ENCODE measurements at places on chromosomes 16 and 17.

- no peak for DNase-seq
Observed at GRCh38 chr16:9016824-9017223, 53.1 kb upstream of the USP7 start.

DNA sequence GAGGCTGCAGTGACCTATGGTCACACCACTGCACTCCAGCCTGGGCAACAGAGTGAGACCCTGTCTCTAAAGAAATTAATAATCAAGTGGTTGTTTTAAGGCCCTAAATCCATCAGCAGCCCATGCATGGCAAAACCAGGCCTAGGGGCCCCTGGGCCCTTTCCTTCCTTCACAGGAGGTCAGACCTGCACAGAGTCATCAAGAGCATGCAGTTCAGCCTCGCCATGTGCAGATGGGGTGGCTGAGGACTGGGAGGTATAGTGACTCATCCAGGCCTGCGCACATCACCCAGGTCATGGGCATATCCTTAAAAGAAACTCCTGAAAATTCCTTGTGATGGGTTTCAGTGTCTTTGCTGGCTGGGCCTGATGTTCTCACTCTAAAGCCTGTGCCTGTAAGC is 72.4 kb upstream of the AMZ2 start:
- DNase-seq: no peak

DNA sequence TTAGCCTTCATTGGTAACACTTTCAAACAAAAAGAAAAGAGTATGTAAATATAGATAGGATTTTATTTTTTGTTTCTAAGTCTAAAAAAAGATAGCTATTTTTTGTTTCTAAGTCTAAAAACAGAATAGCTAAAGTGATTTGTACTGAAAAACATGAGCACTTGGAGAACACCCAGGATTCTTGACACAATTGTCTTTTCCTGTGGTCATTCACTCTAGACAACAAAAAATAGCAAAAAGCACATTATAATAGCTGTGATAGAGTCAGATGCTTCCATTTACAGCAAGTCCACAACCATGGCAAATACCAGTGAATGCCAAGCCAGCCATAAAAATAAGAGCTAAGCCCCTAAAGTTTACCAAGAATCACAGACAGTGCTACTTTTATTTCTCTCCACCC is 36.7 kb downstream of the SKAP1 start:
- DNase-seq: no peak

GRCh38 chr16:14669776-14670175 is 24.3 kb downstream of the PLA2G10 start:
- DNase-seq: no peak

DNA sequence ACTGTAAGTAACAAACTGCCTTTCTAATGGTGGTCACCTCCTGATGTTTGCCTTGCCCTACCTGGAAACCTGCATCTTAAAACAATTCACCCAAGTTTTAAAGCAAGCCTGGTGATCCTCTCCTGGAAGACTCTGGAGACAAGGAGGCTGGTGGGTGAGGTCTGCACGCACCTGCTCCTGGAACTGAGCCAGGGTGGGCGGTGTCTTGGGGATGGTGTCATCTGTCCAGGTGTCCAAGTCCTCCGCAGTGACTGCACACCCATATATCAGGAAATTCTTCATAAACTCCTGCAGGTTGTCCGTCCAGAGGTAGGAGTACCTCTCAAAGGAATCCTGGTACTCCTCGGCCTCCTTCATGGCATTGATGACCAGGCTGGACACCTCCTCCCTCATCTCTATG is 44.9 kb downstream of the DNAH17 start:
- DNase-seq: no peak

GRCh38 chr17:65978871-65979270 is 213.1 kb downstream of the CEP112 start:
- DNase-seq: no peak

DNA sequence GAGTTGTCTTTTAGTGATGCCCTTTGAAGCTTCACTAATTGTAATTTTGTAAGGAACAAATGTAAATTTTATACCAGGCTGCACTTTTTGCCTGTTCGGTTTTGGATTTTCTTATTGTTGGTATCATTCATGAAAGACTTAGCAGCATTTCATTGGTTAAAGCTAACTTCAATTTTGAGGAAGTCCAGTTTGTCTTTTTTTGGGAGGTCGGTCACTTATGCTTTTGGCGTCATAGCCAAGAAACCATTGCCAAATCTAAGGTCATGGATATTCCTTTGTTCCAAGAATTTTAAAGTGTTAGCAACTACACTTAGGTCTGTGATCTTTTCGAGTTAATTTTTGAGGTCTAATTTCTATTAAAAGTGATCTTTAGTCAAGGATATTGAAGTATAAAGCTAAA is 77.1 kb downstream of the PRKCA start:
- DNase-seq: no peak

- no peak for DNase-seq
Observed at GRCh38 chr16:24999088-24999670, 16.0 kb downstream of the ARHGAP17 start.

DNA sequence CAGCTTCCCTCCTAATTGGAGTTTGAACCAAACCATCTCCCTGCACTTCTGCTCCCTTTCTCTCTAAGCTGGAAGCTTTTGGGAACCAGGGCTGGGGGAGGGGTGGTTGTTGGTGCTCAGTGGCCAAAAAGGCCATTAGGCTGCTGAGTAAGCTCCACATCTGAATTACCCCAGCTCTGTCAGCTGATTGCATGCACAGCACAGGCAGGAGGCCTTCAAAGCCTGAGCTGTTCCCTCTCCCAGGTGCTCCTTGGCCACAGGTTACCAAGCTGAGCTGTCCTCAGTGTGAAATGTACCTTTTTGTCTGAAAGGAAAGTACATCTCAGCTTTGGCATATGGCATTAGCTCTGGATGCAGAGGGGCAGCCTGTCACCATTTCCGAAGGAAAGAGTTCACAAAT is 6.2 kb upstream of the TBKBP1 start:
- no peak for DNase-seq

DNA sequence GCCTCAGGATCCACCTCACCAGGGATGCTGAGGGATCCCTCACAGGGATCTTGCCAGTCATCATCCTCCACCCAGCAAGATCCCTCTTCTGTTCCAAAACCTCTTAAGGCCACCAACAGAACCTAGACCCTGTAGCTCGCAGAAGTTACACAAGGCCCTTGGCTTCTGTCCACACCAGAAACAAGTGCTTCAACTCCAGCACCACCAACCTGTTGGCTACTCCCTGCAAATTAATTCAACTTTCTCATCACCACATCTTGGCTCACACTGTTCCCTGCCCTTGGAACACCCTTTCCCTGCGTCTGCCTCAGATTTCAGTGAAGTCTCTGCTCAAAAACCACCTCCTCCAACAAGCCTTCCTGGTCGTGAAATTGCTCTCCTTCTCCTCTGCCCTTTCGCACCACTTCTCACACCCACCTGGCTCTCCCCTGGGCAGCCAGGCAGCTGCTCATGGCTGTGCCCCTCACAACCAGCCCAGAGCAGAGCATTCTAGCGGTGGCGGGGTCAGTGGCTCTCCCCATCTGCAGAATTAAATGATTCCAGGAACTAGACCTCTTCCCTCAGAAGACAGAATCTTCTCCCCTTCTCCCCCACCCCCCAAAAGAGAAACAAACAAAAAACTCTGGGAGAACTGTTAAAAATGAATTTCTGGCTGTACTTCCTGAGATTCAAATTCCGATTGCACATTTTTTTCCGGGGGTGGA is 1.8 kb downstream of the PLLP start:
- no peak for DNase-seq

GRCh38 chr16:53414381-53414780 is 19.9 kb upstream of the RBL2 start:
- no peak for DNase-seq

GRCh38 chr17:61453566-61454380 is 1.6 kb downstream of the TBX4 start:
- DNase-seq: no peak

DNA sequence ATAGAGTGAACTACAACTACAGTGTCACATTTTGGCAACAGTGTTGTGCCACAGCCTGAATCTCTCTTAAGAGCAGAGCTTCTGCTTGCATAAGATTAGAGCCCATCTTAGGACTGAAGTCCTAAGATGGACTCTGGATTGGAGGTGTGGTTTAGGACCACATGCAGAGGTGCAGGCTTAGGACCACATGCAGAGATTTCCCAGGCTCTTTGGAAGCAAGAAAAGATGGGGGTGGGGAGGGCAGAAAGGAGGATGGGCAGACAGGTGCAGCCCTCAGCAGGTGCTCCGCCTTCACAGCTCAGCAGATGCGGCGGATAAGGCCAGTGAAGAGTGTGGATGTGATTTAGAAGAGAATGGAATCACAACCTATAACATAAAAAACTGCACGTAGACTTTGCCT is 128.7 kb downstream of the TANGO6 start:
- no peak for DNase-seq

DNA sequence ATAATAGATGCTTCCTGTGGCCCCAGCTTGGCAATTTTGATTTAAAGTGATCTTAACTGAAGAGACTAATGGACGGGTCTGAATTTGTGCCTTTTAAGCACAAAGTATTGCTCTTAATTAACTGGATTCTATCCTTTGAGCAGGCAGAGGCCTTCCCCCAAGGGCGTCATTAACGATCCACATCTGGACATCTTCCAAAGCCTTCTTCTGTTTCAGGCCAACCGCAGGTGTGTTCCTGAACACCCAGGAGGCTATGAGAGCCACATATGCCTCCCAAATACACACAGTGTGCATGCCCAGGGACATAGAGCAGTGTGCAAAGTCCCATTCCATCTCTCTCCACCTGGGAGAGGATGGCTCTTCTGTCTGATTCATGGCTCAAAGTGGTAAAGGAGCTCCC is 42.3 kb downstream of the MAPT start:
- DNase-seq: no peak

DNA sequence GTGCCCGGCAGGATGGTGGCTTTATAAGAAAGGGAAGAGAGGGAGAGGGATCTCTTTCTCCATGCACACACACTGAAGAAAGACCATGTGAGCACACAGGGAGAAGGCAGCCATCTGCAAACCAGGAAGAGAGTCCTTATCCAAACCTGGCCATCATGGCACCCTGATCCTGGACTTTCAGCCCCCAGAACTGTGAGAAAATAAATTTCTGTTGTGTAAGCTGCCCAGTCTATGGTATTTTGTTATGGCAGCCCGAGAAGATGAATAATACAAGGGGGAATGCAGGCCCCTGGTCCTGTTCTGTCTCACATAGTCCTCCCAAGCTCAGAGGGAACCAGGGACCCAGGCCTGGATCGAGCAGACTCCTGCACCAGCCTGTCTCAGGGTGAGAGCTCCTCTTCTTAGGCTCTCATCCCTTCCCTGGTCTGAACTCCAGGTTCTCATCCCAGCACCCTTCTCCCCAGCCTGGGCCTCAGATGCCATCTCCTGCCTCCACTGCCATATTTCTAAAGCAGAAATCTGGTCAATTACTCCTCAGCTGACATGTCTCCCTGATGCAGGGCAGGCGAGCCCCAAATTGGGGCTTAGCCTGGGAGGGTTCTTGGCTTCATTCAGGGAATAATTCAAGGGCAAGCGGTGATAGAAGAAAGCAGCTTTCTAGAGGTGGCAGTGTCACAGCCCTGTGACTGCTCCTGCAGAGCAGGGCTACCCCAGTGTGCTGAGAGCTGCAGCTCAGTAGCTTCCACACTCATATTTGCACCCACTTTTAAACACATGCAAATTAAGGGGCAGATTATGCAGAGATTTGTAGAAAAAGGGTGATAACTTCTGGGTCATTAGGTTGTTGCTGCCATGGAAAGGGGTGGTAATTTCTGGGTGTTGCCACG is 28.8 kb downstream of the IGFBP4 start:
- DNase-seq: no peak

DNA sequence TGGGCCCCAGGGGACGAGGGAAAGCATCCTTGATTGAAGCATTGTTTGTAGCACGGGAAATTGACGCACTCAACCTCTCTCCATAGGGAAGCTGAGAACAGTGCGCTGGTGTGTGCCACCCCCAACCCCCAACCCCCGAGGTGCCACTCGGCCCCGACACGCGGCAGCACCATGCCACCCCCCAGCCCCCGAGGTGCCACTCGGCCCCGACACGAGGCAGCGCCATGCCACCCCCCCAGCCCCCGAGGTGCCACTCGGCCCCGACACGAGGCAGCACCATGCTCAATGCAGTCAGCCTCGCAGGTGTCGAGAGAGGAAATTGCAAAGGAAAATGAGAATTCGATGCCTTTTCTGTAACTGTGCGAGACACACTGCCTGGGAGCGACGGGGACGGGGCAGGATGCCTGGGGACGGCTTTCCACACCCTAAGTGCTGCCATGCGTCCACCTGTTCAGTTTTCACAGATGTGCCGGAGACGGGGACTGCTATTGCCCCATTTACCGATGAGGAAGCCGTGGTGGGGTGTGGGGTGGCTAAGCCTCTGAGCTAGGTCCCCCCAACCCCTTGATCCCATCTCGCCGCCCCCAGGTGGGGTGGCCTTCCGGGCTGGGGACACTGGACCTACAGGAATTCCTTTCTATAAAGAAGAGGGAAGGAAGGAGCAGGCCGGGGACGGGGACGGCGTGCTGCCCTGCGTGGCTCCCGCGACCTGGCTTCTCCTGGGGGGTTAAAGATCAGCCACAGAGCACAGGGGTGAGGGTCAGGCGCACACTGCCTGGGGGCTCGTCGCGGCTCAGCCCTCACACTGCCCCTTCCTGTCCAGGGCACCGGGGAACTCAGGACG is 9.8 kb downstream of the CBFA2T3 start:
- DNase-seq: no peak

- DNase-seq: no peak
Observed at GRCh38 chr17:12133183-12133582, 112.5 kb downstream of the MAP2K4 start.

GRCh38 chr16:54980821-54981220 is 50.2 kb downstream of the IRX5 start:
- DNase-seq: no peak

GRCh38 chr16:63652091-63652490 is 1469.8 kb downstream of the CDH11 start:
- DNase-seq: no peak

- no peak for DNase-seq
Observed at GRCh38 chr16:58462499-58462996, 37.4 kb upstream of the NDRG4 start.

- DNase-seq: no peak
Observed at GRCh38 chr17:13415871-13416416, 185.8 kb downstream of the HS3ST3A1 start.

- no peak for DNase-seq
Observed at GRCh38 chr17:71237903-71238538, 882.8 kb upstream of the SOX9 start.

DNA sequence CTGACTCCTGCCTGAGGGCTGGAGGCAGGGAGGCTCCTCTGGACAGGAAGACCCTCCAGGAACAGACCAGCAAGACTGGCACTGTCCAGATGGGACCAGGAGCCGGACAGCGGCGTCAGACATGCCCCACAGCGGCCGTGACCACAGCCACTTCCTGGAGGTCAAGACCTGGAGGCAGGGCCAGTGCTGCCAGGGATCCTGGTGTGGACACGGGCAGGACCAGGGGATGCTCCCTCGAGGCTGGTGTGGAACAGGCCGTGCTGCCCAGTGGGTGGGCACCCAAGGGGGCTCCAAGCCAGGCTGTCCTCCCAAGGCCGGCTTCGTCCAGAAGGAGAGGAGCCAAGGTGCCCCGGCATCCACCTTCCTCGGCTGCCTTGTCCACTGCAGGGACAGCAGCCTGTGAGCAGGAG is 4.5 kb upstream of the CCDC57 start:
- no peak for DNase-seq

- no peak for DNase-seq
Observed at GRCh38 chr17:28487881-28488532, 14.6 kb downstream of the SLC13A2 start.
